ENCODE measurements at places on chromosomes 16 and 17.

DNA sequence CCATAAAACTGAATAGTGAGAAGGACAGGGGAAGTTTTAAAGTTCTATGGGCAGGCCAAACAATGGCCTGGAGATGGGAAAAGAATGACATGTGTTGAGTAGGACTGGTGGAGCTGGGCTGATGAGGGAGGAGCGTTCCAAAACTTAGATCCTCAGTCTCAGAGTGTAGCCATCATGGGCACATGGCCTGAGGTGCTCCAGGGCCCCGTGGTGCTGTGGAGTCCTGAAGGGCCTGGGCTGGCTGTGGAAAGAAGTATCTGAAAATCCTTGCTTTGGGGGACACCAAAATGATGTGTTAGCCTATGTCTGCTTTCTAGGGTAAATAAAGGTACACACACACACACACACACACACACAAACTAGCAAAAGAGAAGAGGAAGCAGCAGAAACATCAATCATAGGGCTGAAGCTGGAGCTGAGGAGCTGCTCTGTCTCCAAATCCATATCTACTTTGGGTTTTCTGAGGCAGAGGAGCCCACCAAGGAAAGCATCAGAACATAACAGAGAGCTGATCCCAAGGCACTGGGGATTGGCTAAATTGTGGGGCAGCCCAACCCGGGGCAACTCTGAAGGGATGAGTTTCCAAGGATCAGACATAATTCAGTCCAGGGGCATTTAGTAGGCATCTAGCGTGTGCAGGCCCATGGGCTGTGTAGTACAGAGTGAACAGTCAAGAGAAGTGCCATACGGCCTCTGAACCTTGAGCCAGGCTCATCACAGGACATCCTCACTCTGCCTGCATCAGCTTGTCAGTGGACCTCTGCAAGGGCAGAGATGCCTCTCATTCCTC is 85.2 kb downstream of the C16orf78 start:
- DNase-seq, result peak; percentile 6

GRCh38 chr17:550041-550398 is 164.6 kb downstream of the VPS53 start:
- DNase-seq, result no peak

DNA sequence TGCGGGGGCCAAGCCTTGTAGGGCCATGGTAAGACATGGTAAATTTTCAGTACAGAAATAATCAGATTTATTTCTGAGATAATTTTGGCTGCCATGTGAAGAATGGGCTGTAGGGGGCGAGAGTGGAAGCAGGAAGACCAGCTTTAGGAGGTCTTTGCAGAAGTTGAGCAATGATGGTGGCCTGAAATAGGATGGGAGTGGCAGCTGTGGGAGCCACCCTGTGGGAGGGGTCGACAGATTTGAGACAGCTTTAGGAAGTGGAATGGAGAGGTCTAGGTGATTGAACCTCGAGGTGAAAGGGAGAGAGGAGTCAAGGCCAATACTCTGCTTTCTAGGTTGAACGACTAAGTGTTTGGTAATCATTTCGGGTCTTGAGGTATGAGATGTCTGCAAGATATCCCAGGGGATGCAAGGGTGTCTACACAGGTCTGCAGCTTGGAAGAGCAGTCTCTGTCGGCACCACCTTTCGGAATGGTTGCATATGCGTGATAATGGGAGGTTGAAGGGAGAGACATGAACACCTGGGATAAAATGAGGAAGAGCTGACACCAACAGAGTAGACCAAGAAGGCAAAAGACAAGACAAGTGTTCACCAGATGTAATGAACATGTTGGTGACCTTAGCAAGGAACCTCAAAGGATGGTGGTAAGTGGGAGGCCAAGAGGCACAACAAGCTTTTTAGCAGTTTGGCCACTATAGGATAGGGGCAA is 4.2 kb upstream of the ATXN7L3 start:
- peak; percentile 75 for DNase-seq

- no peak for DNase-seq
Measured at GRCh38 chr16:11429123-11429522, 83.9 kb downstream of the RMI2 start.

- DNase-seq, result no peak
Measured at GRCh38 chr16:88352261-88353200, 30.2 kb upstream of the ZNF469 start.

DNA sequence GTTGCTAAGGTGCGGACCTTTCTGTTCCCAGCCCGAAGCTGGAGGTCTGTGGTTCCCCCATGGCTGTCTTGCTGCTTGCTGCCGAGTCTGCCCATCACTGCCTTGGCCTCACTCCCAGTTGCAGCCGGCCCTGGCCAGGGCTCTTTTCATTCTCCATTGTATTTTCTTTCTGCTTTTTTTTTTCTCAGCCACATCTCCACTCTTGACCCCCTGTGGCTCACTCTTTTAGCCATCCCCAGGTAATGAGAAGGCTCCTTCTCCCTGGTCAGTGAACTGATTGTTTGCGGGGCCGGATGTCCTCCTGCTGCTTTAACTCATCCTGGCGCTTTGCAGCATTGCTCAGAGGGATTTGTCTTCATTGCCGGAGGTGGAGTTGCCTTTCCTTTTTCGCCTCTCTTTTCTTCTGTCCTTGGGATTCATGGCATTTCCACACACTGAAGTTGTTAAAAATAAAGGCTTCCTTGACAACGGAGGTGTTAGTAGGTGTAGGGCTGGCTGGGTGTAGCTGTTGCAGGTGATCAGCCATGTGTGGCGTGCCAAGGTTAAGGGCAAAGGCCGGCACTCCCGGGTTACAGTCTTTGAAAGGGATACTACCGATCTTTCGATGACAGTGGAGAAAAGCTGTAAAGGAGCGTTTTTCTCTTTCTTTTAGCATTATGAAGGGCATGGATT is 34.1 kb downstream of the MAP2K6 start:
- DNase-seq, result no peak

GRCh38 chr16:31085411-31085810 is 3.3 kb downstream of the PRSS53 start:
- peak; percentile 17 for DNase-seq

- DNase-seq, result no peak
Measured at GRCh38 chr17:5585836-5586521, 1.7 kb upstream of the NLRP1 start.

GRCh38 chr17:32723310-32723955 is 153.5 kb downstream of the MYO1D start:
- no peak for DNase-seq

GRCh38 chr16:14364386-14365199 is 265.5 kb downstream of the PARN start:
- DNase-seq, result no peak

DNA sequence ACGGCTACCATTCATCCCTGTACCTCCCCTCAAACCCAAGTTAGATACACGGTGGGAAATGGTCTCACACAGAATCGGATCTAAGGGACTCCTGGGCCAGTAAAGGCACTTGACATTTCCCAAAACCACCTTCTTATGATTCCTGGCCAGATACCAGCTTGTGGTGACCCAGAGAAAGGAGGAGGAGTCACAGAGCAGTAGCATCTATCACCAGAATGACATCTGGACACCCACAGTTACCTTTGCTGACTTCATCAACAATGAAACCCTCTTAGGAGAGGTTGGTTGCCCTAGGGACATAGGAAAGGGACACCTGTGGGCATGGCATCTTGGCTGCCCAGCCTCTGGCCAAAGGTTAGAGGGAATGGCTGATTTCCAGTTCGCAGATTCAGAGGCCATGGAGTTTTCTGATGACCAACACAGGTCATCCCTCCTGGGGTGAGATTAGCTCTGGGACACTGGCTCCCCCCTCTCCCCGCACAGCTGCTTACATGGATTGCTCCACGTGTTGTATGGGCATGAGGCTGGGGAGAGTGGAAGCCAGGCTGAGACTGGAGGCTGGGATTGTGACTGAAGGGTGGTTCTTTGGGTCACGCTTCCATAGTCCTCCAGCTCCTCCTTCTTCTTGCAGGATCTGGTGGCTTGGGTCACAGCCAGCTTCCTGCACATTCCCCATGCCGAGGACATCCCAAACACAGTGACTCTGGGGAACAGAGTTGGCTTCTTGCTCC is 1.4 kb upstream of the AOC3 start:
- no peak for DNase-seq

DNA sequence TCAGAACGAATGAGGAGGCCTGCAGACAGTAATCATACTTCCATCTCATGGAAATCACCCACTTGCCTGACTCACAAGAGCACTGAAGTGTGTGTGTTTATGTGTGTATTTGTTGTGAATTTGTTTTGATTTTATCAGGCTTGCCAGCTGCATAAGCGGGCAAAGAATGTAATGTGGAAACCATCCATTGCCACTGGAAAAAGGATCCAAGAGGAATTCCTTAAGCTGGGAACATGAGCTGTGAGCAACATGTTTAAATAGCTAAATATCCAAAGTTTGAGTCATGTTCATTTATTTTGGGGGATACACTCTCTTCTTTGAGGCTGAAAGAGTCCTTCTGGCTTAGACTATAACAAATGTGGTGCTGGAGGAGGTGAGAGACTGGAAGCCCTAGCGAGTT is 198.4 kb upstream of the TBX2 start:
- DNase-seq, result no peak

- no peak for DNase-seq
Measured at GRCh38 chr16:48603647-48604376, 6.2 kb downstream of the N4BP1 start.

GRCh38 chr17:21276264-21276588 is 8.3 kb upstream of the MAP2K3 start:
- DNase-seq, result no peak

- DNase-seq, result no peak
Measured at GRCh38 chr16:81629034-81629802, 149.9 kb upstream of the PLCG2 start.

DNA sequence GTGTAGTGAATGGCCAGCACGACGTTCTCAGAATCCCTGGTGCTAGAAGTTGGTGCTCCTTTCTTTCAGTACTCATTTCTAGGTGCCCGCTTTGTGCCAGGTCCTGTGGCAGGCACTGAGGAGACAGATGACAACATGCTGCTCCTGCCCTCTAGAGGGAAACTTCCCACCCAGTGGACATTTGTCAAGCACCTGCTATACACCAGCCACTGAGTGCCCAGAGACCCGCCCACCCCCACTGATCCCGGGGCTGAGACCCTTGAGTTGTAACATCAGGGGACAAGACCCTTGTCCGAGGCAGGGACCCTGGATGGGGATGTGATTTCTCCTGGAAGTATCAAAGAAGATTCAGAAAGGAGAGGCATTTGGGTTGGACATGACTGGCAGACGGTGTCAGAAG is 25.1 kb downstream of the UNC13D start:
- no peak for DNase-seq

- no peak for DNase-seq
Measured at GRCh38 chr16:64532117-64532516, 589.7 kb downstream of the CDH11 start.

DNA sequence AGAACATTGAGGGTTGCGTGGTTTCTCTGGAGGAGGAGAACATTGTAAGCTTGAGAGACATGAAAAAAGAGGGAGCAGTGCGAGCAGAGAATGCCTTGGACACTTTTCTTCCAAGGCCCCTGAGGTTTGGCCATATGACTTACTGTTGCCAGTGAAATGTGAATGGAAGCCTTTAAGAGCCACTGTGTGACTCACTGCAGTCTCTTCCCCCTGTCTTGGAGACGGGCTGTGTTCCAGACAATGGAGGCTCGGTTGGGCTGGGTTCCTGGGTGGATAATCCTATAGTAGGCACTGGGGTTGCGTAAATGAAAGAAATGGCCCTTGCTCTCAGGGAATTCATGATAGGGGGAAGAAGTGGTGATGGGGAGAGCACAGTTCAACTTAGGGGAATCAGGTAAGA is 75.5 kb downstream of the SHISA9 start:
- DNase-seq, result no peak

- no peak for DNase-seq
Measured at GRCh38 chr17:5789528-5789927, 205.2 kb upstream of the NLRP1 start.

DNA sequence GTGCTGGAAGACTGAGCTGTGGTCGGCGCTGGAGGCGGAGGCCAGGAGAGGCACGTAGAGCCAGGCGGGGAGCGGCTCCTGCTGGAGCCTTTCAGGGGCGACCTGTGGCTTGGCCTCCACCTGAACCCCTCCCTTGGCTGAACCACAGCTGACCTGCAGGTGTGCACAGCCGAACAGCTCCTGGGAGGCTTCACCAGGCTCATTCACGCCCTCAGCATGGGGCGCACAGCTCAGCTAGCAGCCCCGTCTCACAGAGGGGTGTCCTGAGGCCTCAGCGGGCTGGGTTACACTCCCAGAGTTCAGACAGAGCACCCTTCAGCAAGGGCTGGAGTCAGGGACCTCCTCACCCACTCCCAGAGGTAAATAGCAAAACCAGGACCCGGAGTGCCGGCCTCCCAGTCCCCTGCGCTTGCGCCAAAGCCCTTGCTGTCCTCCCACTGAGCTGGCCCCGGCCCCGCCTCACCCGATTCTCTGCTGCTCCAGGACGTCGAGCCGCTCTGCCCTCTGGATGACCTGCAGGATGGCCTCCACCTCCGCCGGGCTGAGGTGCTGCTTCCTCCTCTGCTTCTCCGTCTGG is 31.7 kb downstream of the RPH3AL start:
- no peak for DNase-seq

DNA sequence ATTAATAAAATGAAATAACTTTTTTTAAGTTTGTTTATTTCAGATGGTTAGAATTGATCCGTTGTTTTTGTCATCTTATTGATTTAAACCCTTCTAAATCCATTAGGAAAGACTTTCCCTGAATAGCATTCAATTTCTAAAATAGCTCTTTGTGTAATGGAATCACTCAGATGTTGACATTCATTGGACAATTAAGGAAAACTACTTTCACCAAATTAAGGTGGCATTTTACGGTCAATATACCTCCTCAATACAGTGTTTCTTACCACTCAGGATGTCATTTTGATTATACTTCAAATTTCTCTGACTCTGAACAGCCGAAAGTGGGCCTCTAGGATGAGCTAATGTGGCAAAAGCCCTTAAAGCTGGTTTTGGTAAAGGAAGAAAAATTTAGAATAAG is 1.8 kb downstream of the ARL6IP1 start:
- no peak for DNase-seq

DNA sequence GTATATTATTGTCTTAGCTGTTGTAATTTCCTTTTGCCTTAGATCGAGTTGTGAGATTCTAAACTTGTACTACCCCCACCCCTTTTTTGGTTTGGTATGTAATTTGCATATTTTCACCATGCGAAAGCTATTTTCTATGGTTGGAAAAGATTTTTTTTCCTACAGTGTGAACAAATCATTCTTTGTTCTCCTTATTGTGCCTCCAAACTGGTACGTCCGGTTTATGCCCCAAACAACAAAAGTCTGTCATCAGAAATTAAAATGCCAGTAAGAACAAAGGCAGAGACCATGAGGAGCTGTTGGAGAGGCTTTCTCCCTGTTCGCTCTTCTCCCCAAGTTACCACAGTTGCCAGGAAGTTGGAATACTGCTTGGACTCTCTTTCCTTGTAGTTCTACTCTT is 66.1 kb downstream of the BCAS3 start:
- DNase-seq, result no peak

GRCh38 chr17:32794533-32795246 is 82.2 kb downstream of the MYO1D start:
- no peak for DNase-seq

GRCh38 chr16:57994778-57995177 is 5.7 kb downstream of the ZNF319 start:
- peak; percentile 44 for DNase-seq

Data from activated T-cell treated with anti-CD3 and anti-CD28 coated beads, Interleukin-2, amount 50 U/mL, for 48 hours (primary cell).